ENCODE measurements at places on chromosomes 5 and 9. TPM values are rescaled to one million over a fixed set of nuclear protein-coding genes. Genes with fewer than 3 reads are reported as not detected.

CCNI2 gene
- polyA plus RNA-seq: 5.0 TPM

CA9 gene
- not detected for polyA plus RNA-seq

OTP gene
- not detected for polyA plus RNA-seq

C9 gene
- not detected for polyA plus RNA-seq

PCDHGA11 gene
- polyA plus RNA-seq: not detected

PCDHA10 gene
- not detected for polyA plus RNA-seq

UBLCP1 gene
- 57.1 TPM for polyA plus RNA-seq

DNA sequence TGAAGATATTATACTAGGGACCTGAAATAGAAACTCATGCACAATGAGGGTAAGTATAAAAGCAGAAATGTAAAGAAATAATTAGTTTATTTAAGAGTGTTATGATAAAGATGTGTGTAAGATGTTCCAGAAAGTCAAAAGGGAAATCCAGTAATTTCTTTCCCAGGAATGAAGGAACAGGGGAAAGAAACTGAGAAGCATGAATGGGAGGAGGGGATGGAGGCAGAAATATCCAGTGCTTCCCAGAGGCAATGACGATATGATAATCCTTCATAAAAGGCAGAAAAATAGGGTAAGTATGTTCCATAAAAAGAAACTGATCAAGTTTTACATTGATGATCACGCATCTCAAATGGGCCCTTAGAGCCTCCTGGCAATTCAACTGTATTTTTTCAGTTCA, 120.7 kb upstream of the LPAR1 start:
- H3K36me3 ChIP-seq: no peaks in the 10 kb centered on the region
- no peaks in the 10 kb centered on the region for H3K27me3 ChIP-seq
- DNase-seq: no peak
- no peaks in the 10 kb centered on the region for H3K4me1 ChIP-seq
- H3K4me3 ChIP-seq: no peak overlapping the region
- no peak overlapping the region for H3K27ac ChIP-seq

GRCh38 chr5:150642991-150643710, 2.7 kb downstream of the SYNPO start:
- H3K27me3 ChIP-seq: no peaks in the 10 kb centered on the region
- no peaks in the 10 kb centered on the region for H3K4me1 ChIP-seq
- no peak for DNase-seq
- H3K27ac ChIP-seq: no peak overlapping the region

GRCh38 chr5:2492476-2492875, 259.0 kb downstream of the IRX2 start:
- no peaks in the 10 kb centered on the region for H3K36me3 ChIP-seq
- no peak for DNase-seq
- H3K4me3 ChIP-seq: no peak overlapping the region
- no peaks in the 10 kb centered on the region for H3K4me1 ChIP-seq
- H3K27me3 ChIP-seq: no peaks in the 10 kb centered on the region
- no peak overlapping the region for H3K27ac ChIP-seq

- peaks cover 12% of the 10 kb centered on the region for H3K4me1 ChIP-seq
- no peaks in the 10 kb centered on the region for H3K36me3 ChIP-seq
- H3K4me3 ChIP-seq: no peak overlapping the region
- no peaks in the 10 kb centered on the region for H3K27me3 ChIP-seq
Measured at GRCh38 chr5:172805736-172806255, 28.3 kb upstream of the ERGIC1 start.

DNA sequence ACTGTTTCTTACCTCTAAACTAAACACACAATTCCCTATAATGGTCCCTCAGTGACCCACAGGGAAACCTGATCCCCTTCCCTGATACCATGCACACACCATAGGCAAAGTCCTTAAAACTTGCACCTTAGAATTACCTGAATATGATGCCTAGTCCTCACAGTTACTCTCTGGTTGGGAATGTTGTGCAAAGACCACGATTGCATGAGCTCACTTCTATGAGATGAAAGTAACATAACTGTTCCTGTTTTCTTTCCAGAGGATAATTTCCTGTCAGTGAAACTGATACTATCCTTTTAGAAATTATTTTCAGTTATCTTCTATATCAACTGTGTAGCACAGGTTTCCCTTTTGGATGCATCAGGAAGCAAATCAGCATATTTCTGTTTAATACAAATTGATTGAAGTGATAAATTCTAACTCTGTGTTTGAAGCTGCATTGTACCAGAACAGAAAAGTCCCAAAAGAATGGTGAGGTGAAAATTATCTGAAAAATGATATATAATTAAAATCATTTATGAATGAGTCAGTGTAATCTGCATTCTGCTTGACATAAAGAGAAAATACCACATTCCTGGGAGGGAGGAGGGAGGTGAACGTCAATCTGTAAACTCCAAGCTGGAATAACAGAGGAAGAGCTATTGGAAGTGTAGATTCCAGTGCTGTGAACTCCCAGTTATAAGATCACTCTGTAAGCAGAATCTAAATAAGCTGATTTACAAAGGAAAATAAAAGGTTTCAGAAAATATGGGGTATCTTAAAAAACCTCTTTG, 51.2 kb upstream of the TNFAIP8 start:
- H3K27ac ChIP-seq: peak overlapping the region; percentile 74
- no peak for DNase-seq
- H3K4me1 ChIP-seq: peaks cover 94% of the 10 kb centered on the region
- H3K36me3 ChIP-seq: no peaks in the 10 kb centered on the region

DNA sequence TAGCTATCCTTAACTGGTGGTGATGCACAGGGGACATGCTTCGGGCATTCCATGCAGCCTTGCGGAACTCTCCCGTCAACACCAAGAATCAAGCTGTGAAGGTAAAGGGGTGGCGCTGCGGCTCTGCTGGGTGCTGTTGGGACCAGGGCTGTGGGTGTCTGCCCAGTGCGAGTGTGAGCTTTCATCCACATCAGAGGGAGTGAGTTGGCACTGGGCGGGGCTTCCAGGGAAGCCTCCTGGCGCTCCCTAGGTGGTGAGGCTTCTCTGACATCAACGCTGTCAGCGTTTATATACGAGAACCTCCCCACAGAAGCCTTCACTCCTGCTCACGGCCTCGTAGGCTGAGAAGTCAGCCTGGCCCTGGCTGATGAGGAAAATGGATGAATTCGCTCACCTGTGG, 11.7 kb downstream of the ARPC5L start:
- H3K27me3 ChIP-seq: no peaks in the 10 kb centered on the region
- no peak overlapping the region for H3K27ac ChIP-seq
- H3K36me3 ChIP-seq: peaks cover 76% of the 10 kb centered on the region
- no peak overlapping the region for H3K4me3 ChIP-seq
- DNase-seq: no peak
- peaks cover 52% of the 10 kb centered on the region for H3K4me1 ChIP-seq
